Esophagus squamous epithelium (tissue), 5 donors: ENCODE measurements at places on chromosomes 5 and 9.

DNA sequence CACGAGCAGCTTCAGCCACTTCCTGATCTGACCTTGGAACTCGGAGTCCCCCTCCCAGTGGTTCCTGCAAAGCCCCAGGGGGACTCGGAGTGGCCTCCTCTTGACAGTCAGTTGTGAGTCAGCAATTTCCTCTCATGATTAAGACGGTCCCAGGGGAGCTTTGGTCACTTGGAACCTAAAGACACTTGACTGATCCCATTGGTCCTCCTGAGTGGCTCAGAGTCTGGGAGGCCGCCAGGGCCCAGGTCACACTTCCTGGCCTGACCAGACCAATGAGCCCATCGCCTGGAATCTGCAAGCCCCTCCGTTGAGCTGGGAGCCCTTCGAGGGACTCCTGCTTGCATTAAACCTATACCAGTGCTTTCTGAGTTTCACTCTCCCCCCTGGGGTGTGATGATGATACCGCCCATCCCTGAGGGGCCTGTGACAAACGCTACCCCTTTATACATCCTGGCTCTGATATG, 29.1 kb downstream of the TSPAN17 start:
- no peak for DNase-seq

GRCh38 chr9:19901586-19901985, 112.7 kb upstream of the SLC24A2 start:
- no peak for DNase-seq

- DNase-seq: no peak
These were observed 105.3 kb upstream of the NFIB start for GRCh38 chr9:14418941-14419937.

- DNase-seq: no peak
These were observed 455 bp downstream of the KIF20A start for GRCh38 chr5:138179277-138179857.

DNA sequence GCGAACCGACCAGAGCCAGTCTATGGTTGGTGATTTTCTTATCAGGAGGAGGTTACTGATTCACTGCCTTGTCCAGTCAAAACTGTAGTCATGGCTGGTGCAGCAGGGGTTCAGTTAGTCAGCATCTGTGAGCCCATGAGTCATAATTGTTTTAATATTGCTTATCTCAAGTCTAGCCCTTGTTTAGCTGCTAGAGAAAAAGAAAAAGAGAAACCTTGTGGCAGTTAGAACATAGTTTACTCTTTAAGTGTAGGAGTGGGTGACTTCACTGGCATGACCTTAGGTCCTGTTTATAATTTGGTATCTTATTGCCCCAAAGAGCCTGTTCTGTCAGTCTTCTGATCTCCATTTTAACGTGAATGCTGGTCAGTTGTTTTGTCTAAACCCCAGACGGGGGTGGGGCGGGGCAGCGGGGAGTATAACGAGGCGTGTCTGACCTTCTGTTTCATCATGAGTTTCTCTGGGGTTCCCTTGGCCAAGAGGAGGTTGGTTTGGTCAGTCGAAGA, 76.9 kb upstream of the NFIL3 start:
- no peak for DNase-seq

GRCh38 chr5:137995077-137995748, 37.7 kb downstream of the FAM13B start:
- DNase-seq: no peak

DNA sequence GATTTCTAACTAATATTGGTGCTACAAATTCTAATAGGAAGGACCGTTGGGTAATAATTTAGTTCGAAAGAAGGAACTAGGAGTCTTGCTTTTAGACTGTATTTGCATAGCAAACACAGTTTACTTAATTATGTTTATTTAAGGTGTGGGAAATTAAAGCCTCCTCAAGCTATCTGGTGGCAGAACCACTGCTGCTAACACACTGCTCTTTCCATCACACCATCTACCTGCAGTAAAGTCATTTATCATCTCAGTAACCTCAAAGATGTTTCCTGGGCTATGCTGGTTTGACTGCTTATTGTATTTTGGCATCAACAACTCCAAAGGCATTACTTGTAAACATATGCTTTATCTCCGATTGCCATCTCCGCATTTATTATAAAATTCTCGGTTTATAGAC, 114.3 kb downstream of the DEPDC1B start:
- no peak for DNase-seq

- DNase-seq: no peak
These were observed 228.1 kb upstream of the DAPK1 start for GRCh38 chr9:87269296-87270176.

DNA sequence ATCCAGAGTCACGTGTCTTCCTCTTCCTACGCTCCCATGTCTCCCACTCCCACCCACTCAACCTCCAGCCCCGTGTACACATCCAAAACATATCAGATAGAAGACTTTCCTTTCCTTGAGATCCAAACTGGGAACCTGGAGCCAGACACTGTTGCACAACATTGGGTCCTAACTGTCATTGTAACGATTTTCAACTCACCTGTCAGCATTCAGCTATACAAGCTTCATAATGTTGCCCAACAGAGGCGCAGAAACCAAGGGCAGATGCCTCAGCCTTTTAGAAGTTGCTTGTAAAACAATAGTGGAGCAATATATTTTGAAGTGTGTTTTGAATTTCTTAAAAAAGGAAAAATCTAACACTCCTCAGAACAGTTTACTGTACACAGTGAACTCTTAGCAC, 84.9 kb upstream of the GLIS3 start:
- no peak for DNase-seq

GRCh38 chr5:177122566-177122965, 11.0 kb upstream of the NSD1 start:
- no peak for DNase-seq

DNA sequence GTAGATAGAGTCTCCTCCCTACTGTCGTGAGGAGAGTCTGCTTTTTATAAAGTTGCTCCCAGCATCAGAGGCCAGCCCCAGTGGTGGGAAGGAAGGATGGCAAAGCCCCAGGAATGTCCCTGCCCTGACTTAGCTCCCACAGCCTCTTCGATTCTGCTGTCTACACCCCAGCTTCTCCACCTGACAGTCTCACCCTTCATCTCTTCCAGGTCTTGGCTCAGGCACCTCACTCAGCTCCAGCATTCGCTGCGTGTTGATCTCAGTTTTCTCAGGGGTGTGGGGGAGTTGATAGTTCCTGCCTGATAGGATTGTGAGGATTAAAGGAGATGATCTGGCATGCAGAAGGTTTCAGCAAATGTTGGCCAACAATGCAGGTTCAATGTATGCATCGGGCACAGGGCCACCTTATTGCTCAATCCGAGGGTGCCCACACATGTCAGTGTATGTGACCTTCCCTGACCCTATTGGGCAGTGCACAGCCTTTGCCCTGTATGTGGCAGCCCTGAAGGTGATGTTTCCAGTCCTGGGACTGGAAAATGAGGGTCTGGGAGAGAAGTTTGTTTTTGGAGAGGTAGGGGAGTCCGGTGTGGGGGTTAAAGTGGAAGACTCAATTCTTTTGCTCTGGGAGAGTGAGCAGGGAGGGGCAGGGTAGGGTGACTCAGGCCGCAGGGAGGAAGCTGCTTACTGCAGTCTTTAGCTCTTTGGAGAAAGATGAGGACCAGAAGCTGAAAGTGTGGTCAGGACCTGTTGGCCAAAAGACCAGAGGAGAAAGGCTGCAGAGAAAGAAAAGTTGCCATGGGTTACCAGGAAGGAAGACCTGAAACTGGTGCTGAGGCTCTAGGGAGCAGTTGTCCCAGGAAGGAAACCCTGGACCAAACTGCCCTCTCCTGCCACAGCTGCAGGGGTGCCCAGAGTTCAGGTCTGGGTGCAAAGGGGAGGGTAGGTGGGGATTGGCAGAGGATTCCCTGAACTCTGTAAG, 153.2 kb downstream of the MACROH2A1 start:
- no peak for DNase-seq

- DNase-seq: no peak
These were observed 30.4 kb upstream of the MTMR12 start for GRCh38 chr5:32343058-32343672.
